ENCODE measurements at places on chromosomes 7 and 10.

GRCh38 chr7:158270856-158271413 is 316.7 kb downstream of the PTPRN2 start:
- no peak for DNase-seq

- no peak for DNase-seq
Observed at GRCh38 chr7:46032942-46033341, 111.9 kb upstream of the IGFBP3 start.

- DNase-seq: no peak
Observed at GRCh38 chr10:614139-614711, 75.2 kb downstream of the DIP2C start.

GRCh38 chr10:5550621-5551530 is 26.1 kb downstream of the CALML3 start:
- DNase-seq: no peak

GRCh38 chr7:123712619-123713018 is 36.2 kb downstream of the WASL start:
- no peak for DNase-seq

DNA sequence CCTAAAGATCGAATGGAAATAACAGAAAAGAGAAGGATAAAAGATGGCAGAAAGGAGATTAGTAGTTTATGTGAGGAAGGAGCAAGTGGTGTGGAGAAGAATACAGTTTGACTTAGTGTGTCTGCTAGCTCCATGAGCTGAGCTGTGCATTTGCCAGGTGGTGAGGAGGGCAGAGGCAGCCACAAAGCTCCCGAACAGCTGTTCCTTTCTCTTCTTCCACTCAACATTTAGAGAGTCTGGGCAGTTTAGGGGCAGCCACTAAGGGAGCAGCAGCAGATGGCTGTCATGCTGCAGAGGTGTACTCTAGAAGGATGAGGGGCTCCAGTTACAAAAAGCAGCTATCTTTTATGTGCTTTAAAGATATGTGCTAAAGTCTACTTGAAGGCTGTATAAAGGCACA is 674.4 kb downstream of the GRM8 start:
- DNase-seq: no peak
